ENCODE measurements at places on chromosomes 4 and X.

DNA sequence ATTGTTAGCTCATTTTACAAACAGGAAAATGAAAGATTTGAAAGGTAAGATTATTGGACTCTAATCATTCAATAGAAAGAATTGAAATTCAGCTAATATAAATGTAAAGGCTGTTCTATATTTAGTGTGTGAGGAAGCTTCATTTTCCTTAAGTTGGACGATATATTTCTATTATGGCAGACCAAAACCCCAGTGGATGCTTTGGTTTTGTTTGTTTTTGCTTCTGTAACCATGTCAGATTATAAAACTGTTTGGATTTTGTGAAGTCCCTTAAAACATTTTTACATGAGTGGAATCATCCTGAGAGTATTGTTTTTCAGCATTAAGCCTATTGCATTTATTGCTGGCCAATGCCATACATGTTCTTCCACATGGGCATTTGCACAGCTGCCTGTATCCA lies 110.2 kb upstream of the ENPEP start:
- no peak for DNase-seq

GRCh38 chr4:76811604-76812412 lies 86.1 kb downstream of the SOWAHB start:
- no peak for DNase-seq

GRCh38 chr4:109691411-109691920 lies 11.8 kb downstream of the CASP6 start:
- no peak for DNase-seq

DNA sequence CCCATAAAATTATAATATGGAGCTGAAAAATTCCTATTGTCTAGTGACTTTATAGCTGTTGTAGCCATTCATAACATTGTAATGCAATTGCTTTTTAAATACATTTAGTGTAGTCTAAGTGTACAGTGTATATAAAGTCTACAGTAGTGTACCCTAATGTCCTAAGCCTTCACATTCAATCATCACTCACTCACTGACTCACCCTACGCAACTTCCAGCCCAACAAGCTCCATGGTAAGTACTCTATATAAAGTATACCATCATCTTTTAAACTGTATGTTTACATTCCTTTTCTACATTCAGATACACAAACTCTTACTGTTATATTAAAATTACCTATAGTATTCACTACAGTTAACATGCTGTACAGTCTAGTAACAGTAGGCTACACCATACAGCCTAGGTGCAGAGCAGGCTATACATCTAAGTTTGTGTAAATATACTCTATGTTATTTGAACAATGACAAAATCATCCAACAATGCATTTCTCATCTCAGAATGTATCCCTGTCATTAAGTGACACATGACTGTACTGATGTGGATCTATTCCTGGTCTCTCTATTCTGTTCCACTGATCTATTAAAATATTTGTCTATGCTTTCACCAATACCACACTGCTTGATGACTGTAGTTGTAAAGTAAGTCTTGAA lies 33.7 kb downstream of the CLOCK start:
- no peak for DNase-seq

DNA sequence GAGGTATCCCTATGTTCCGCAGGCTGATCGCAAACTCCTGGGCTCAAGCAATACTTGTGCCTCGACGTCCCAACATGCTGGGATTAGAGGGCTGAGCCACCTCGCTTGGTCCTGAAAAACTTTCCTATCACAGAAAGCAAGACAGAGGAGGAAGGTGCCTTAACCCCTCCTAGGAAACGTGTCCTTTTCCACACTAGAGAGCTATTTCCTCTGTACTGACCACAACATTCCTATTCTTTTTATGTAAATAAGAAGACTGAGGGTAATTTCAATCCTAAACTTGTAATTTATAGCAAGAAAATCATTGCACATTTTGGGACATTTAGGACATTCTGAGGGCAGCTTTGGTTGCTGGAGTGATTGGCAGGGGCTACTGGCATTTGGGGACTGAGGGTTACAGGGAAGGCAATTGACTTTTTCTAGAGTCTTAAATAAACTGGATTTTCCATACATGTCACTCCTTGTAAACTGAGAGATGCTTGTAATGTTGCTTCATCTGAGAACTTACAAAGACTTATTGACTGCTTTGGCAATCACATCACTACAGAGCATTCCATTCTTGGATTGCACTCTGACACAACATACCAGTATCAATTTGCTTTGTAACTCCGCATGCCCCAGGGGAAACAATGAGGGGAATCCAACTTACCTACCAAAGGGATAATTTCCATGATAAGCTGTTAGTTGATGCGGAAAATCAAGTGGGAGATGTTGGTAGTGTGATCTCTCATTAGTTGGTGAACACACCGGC lies 15.6 kb downstream of the XAGE3 start:
- no peak for DNase-seq

DNA sequence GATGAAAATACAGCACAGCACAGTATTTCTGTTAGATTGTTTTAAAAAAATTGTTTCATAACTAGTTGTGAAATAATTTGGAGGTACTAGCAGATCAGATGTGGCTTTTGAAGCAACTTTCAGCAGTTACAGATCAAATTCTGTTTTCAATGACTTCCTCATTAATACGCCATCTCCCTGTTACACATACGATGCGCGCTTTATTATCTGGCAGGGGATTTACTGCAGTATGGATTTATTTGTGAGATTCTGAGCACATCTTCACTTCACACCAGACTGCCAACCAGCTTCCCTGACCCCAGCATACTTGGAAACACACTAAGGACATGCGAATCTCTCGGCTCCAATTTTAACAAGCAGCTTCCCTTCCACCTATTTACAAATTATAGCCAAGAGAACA lies 235.5 kb upstream of the DIAPH2 start:
- DNase-seq = no peak

- DNase-seq = no peak
Measured at GRCh38 chr4:96145601-96146000, 305.7 kb downstream of the PDHA2 start.

- DNase-seq = no peak
Measured at GRCh38 chr4:159290321-159291030, 187.6 kb downstream of the RAPGEF2 start.

- no peak for DNase-seq
Measured at GRCh38 chr4:99144070-99144469, at the start of gene ADH4. Gene ADH4 (minus strand): TSS chr4:99144297. CDS start chr4:99144222, 75 bp downstream.

DNA sequence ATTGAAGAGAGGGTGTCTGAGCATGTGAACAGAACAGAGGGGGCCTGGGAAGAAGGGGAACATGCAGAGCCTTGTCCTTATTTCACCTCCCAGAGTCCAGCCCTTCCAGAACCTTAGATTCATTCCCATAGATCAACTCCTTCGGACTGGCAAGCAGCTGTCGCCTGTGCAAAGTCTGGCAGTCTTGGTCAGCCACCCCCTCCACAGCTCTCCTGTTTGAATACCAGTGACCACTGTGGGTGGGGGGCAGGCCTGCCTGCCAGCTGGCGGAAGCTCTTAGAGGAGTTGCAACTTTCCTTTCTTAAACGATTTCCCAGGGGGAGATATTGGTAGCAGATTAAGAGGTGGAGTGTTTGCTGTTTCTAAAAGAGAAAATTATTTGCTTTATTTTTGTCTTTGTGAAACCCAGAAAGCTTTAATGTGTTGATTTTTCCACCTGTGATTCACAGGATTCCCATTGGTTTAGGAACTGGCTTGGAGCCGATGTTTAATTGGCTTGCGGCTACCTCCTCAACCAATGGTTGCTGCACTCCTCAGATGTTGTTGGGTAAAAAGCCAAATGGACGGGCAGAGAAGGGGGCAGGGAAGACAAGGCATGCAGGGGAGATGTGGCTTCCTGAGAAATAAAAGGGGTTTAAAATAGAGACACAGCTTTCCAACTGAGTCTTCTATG lies 62.2 kb upstream of the PRPS1 start:
- no peak for DNase-seq

DNA sequence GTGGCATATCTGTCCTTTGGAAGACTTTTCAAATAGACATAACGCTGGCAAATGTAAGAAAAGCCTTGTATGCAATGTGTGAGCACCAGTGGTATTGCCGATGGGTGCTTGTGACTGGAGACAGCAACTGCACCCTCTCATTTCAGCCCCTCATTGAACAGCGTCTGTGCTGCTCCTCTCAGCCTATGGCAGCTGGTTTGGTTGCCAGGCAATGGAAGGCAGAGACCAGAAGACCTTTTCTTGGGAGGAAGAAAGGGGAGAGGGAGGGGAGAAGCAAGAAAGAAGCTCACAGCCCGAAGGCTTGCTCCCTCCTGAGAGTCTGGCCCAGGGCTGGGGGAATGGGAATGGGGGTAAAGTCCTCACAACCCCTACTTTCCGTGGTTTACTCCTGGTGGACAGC lies 20.2 kb downstream of the ZCCHC13 start:
- no peak for DNase-seq
